ENCODE measurements at places on chromosomes 6 and 20. TPM values are rescaled to one million over a fixed set of nuclear protein-coding genes. Genes with fewer than 3 reads are reported as not detected.

GRCh38 chr20:57474205-57474604 is 50.7 kb downstream of the CTCFL start:
- no peaks in the 10 kb centered on the region for H3K36me3 ChIP-seq
- H3K4me1 ChIP-seq: no peaks in the 10 kb centered on the region
- H3K4me3 ChIP-seq: no peak overlapping the region
- DNase-seq: no peak

DNA sequence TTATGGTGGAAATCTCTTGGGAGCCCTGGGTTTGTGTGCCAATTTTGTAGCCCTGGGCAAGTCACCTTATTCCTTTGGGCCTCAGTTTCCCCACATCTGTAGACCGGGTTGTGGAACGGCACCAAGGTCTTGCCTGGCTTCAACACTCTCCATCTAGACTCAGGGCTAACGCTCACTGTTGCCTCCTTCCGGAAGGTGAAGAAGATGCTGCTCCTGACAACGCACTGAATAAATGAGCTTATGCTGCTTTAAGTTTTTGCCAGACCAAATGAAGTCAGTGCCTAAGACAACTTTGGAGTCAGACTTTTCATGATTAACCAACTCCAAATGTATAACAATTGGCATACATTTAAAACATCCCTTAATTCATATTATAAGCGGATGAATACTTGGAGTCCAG is 53.1 kb downstream of the PSMG4 start:
- H3K4me1 ChIP-seq: no peaks in the 10 kb centered on the region
- no peaks in the 10 kb centered on the region for H3K27me3 ChIP-seq
- H3K4me3 ChIP-seq: no peak overlapping the region
- no peaks in the 10 kb centered on the region for H3K36me3 ChIP-seq
- no peak for DNase-seq

GRCh38 chr6:107458672-107459282 is 587 bp downstream of the PDSS2 start:
- no peaks in the 10 kb centered on the region for H3K36me3 ChIP-seq
- peak; percentile 25 for DNase-seq
- peak overlapping the region; percentile 85 for H3K4me3 ChIP-seq
- peak overlapping the region; percentile 57 for H3K27ac ChIP-seq
- H3K27me3 ChIP-seq: no peaks in the 10 kb centered on the region

DNA sequence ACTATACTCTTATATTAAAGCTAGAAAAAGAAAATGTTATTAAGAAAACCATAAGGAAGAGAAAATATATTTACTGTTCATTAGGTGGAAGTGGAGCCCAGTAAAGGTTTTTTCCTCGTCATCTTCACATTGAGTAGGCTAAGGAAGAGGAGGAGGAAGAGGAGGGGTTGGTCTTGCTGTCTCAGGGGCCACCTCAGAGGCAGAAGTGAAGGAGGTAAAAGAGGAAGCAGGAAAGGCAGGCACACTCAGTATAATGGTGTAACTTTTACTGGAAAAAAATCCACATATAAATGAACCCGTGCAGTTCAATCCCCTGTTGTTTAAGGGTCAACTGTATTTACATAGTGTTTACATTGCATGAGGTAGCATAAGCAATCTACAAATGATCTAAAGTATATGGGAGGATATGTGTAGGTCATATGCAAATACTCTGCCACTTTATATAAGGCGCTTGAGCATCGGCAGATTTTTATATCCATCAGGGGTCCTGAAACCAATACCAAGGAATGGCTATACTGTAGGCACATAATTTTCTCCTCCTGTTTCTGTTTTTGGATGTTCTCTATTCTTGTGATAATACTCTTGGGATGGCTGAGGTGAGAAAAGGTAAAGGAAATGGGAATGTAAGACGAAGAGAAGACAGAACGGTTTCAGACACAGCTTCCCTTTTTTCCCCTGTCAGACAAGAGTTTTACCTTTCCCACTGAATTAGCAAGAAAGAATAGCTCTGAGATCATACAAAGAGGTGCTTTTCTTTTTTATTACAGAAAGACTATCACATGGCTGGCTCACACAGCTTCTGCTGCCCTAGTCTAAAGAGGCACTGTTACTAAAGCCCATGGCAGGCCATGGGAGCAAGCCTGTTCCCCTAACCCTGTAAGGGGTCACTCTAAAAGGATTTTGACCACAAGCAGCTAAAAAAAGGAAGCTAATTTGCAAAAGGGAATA is 59.9 kb downstream of the NUDT3 start:
- no peak overlapping the region for H3K27ac ChIP-seq
- peaks cover under 1% of the 10 kb centered on the region for H3K36me3 ChIP-seq
- no peaks in the 10 kb centered on the region for H3K27me3 ChIP-seq
- no peak for DNase-seq

- no peaks in the 10 kb centered on the region for H3K27me3 ChIP-seq
- H3K4me1 ChIP-seq: no peaks in the 10 kb centered on the region
- DNase-seq: no peak
- no peaks in the 10 kb centered on the region for H3K36me3 ChIP-seq
- no peak overlapping the region for H3K4me3 ChIP-seq
Measured at GRCh38 chr6:164078532-164079274, 664.2 kb downstream of the QKI start.

The TRERF1 gene
- 8.6 TPM for total RNA-seq

DNA sequence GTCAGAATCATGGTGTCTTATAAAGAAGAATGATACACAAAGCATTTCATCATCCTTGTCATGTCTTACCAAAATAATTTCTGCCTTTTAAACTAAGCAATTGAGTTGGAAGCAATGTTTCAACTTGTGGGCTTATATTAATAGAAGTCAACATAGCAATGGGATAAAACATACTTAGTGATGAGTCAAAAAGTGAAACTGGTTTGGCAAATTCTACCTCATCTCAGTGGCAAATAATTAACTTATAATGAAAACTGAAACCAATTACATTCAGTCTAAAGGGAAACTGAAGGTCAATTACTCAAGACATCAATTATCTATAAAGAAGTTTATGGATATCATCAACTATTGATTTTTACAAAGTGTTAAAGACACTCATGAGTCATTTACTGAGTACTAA is 463.8 kb downstream of the BMP2 start:
- H3K27me3 ChIP-seq: no peaks in the 10 kb centered on the region
- H3K27ac ChIP-seq: no peak overlapping the region
- no peak for DNase-seq
- H3K4me3 ChIP-seq: no peak overlapping the region
- H3K36me3 ChIP-seq: no peaks in the 10 kb centered on the region
- H3K4me1 ChIP-seq: no peaks in the 10 kb centered on the region

The MYH7B gene
- 0.05 TPM for total RNA-seq

GRCh38 chr20:24502661-24503060 is 33.2 kb downstream of the SYNDIG1 start:
- DNase-seq: peak; percentile 42
- H3K27me3 ChIP-seq: no peaks in the 10 kb centered on the region
- H3K4me3 ChIP-seq: peak overlapping the region; percentile 27

- H3K4me3 ChIP-seq: no peak overlapping the region
- no peak overlapping the region for H3K27ac ChIP-seq
- no peaks in the 10 kb centered on the region for H3K4me1 ChIP-seq
Measured at GRCh38 chr6:131721161-131721560, 10.3 kb upstream of the CTAGE9 start.

Data from astrocyte (in vitro differentiated cells and primary cell).